ENCODE measurements at places on chromosomes 4 and X. TPM values are rescaled to one million over a fixed set of nuclear protein-coding genes. Genes with fewer than 3 reads are reported as not detected.

GRCh38 chr4:139734201-139734874 lies 68.7 kb downstream of the MGST2 start:
- peak; percentile 3 for DNase-seq

The TMEM164 gene
- total RNA-seq: 45.8 TPM

DNA sequence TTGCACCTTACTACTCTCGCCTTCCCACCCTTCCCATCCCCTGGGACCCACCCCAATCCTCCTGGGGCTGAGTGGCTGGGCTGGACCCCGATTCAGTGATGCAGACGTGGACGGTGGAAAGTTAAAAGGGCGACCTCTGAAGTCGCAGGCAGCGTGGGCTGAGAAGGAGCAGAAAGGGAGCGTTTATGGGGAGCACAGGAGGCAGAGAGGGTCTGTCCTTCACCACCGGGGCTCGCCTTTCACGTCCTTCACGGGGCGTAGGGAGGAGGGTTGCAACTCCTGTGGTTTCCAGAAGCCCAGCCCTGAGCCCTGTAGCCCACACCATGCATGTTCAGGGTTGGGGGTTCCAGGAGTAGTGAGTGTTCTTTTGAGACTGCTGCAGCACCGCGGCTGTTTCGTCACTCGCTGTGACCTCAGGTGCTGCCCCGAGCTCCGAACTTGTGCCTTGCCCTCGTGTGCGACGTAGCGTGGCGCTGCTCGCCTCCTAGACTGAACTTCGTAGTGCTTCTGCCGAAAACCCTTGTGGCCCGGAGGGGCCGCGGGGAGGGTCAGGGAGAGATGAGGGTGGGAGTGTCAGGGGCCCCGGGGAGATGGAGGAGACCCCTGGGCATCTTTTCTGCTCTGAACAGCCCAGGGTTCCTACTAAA lies 1.6 kb downstream of the NHS start:
- no peak for DNase-seq

- no peak for DNase-seq
Observed at GRCh38 chr4:78781924-78782323, 5.8 kb downstream of the BMP2K start.

GRCh38 chr4:85728464-85728863 lies 253.5 kb downstream of the ARHGAP24 start:
- no peak for DNase-seq

DNA sequence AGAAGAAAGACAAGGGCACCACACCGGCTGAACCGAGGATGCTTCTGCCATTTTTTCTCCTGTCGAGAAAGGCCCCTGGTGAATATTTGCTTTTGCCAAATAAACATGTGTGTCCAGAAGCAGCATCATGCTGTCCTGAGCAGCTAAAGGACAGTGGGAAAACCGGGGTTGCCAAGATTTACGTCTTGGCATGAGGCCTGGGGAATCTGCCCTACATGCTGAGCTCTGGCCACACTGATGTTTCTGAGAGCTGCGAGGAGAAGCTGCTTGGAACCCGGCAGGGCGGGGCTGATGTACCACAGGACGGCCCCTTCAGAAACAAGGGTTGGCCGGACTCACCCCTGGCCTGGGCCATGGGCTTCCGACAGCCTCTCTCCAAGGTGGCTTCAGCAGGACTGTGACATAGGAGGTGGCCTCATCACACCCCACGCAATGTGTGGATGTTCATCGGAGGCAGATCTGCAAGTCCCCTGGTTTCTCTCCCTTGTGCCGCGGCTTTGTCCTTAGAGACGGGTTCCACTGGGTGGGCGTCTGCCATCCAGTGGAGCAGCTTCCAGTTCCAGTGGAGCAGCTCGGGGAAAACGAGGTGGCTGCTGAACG lies 42.2 kb upstream of the SORCS2 start:
- DNase-seq: no peak
